ENCODE measurements at places on chromosomes 12 and 14.
A peak's percentile ranks its signal among the peaks of the same experiment; 100 is the strongest.

- no peak for DNase-seq
These were observed 36.5 kb downstream of the YEATS4 start for GRCh38 chr12:69396041-69396440.

DNA sequence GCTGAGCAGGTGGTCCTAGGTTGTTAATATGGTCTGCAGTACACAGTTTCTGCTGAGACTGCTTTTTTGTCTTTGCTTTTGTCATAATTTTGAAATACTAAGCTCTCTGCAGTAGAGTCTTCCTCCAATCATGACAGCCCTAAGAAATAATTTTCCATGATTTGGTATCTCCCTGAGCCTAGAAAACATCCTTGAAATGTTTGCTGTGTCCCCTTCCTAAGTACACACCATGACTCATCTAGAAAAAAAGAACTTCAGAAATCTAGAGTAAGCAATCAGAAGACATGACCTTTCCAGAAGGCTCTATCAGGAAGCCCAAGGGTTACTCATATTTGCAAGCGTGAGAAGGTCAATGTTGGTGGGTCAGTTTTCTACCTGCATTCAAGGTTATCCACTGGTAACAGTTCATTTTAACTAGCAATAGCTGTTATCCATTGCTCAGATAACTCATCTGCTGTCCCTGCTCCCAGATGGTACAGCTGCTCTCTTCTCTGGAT, 16.4 kb downstream of the DAD1 start:
- no peak for DNase-seq

GRCh38 chr14:91866061-91866460, 1.3 kb downstream of the TC2N start:
- no peak for DNase-seq

- DNase-seq: no peak
These were observed 70.5 kb upstream of the FRMD6 start for GRCh38 chr14:51581017-51581881.

DNA sequence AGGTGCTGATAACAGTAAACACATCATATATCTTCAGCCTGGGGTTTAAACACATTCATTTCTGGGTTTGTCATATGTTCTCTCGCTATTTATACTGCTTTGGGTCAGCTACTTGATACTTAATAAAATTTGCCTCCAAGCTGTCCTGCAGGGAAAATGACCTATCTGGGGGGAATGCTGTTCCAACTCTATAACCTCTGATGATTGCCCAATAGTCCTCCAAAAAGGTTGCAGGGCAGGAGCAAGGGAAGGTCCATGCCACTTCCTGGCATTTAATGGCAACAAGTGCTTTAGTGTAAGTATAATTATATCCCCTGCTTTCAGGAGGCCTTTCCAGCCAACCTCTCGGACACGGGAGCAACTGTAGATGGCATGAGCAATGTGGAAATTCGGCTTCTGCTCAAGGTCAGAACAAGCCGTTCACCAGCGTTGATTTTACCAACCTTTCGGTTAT, 198.0 kb upstream of the EEA1 start:
- DNase-seq: no peak

DNA sequence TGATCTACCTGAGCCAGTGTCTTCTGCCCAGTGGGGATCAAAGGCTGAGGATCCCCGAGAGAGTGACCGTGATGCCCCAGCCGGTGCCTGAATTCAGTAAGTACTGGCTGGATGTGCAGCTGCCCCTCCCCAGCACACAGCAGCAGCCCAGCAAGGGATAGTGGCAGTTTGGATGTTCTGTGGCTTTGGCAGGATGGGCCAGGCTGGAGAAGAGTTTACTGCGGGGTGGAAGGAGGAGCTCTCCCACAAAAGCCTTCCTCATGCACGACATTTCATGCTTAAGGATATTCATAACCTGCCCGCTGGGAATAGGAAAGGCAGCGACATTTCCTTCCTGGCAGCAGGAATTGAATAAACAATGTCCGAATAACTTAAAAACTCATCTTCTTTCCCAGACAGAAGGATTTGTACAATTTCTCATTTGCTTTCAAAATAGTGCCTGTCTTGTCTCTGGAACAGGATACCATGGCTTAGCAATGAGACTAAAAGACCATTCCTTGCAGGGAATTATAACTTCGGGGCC, 135.6 kb upstream of the PRMT8 start:
- no peak for DNase-seq

- DNase-seq: no peak
These were observed 77.8 kb upstream of the CPNE8 start for GRCh38 chr12:38983117-38983571.

DNA sequence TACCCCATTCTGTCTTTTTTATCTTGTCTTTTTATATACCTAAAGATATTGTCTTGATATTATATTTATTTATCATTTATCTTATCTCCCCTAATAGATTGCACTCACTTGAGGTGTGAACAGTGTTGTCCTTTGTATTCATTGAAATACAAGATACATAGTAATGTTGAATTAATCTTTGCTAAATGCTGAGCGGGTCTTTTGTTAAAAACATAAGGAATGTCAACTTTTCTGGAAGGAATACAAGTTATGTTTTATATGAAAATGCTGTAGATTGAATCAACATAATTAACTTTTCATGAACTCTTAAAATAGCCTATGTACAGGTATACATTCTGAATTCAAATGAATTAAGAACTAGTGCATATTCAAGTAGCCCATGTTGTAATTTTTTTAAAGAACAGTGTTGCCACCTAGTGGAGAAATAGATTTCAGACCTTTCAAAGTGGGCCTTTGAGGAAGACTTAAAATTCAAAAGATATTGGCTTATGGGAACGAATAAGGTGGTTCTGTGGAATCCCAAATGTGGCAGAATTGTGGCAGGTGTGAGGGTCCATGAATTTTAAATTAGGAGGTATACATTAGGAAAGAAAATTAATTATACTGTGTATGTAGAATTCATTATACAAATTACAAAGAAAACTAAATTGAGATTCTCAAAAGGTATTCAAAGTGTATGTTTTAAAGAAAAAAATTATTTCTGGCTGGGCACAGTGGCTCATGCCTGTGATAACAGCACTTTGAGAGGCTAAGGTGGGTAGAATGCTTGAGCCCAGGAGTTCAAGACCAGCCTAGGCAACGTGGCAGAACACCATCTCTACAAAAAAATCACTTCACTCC, 19.1 kb downstream of the BBOF1 start:
- DNase-seq: no peak

- DNase-seq: peak; percentile 15
These were observed 1.9 kb upstream of the PIWIL1 start for GRCh38 chr12:130335517-130336392.

GRCh38 chr12:120640861-120641833, 721 bp downstream of the CABP1 start:
- DNase-seq: no peak

DNA sequence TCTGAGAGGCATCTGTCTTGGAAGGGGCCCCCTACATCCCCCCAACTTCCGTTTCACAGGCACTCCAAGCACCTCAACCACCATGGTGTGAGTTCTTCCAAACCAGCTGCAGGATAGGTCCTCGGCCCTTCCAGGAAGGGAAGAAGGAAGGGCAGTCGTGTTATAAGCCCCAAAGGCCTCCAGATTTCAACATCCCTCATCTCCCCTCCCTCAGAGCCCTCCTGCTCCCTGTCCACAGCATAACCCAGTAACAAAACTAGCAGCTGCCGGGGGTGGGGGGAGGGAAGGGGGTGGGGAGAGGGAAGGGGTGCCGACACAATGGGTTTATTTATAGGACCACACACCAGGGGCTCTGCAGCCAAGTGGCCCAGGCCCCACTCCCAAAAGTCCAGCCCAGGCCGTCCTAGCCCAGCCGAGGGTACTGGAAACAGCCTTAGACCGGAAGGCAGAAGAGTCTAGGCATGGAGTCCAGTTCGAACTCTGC, 18.3 kb downstream of the NCKAP5L start:
- no peak for DNase-seq

DNA sequence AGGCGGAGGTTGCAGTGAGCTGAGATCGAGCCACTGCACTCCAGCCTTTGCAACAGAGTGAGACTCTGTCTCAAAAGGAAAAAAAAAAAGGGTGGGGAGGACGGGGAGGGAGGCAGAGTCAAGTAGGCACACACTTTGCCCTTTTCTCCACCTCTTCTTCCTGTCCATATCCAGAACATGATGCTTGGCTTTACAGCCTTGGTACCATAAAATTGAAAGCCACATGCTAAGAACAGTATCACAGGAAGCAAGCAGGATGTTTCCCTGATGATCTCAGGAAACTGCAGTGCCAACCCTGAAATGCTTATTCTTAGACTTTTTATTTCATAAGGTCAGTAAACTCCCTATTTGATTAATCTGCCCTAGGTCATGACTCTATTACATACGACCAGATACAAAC, 32.5 kb upstream of the YAF2 start:
- no peak for DNase-seq

GRCh38 chr12:59723520-59723919, 127.7 kb downstream of the SLC16A7 start:
- DNase-seq: no peak

- no peak for DNase-seq
These were observed 3.3 kb upstream of the KRT79 start for GRCh38 chr12:52837413-52837741.

DNA sequence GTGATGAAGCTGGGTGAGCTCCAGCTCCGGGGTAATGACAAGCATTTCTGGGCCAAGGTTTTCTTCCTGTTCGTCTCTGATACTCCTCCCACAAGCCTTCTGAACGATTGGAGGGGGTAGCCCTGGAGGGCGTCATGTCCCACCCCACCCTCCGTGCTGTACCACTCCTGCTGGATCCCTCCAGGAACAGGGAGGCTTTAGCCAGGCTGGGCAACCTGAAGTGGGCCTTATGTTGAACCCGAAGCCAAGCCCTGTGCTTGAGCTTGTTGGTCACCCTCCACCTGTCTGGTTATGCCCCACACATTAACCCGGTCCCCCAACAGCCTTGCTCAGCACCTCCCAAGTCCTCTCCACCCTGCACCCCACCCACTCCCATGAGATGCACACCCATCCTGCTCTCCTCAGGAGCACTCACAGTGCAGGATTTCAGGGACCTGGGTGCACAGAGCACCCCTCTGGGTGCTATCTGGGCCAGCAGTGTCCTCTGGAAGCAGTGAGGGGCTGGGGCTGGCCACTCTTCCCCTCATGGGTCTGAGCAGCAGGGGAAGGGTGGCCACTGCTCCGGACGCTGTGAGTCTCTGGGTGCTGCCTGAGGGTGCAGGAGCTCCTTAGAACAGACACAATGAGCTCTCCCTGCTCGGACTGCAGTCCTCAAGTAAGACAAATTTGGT, 6.8 kb upstream of the KRT83 start:
- no peak for DNase-seq

DNA sequence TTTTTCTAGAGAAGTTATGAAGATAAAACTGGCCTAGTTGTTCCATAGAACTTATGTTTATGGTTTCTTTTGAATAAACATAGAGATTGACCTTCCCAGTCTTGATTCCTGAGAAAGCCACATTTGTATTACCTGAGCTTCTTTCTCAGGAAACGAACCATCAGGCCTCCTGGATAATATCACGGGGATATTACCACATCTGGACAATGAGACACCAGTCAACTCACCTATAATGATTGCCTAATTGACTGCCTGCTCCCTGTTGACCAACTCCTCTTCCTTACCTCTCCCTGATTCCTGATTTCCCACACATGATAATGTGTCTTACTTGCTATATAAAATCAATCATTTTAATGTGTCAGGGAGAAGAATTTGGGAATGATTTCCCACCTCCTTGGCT, 822.7 kb downstream of the LRFN5 start:
- DNase-seq: no peak

- no peak for DNase-seq
These were observed 157.3 kb downstream of the BTG1 start for GRCh38 chr12:91988086-91988923.

DNA sequence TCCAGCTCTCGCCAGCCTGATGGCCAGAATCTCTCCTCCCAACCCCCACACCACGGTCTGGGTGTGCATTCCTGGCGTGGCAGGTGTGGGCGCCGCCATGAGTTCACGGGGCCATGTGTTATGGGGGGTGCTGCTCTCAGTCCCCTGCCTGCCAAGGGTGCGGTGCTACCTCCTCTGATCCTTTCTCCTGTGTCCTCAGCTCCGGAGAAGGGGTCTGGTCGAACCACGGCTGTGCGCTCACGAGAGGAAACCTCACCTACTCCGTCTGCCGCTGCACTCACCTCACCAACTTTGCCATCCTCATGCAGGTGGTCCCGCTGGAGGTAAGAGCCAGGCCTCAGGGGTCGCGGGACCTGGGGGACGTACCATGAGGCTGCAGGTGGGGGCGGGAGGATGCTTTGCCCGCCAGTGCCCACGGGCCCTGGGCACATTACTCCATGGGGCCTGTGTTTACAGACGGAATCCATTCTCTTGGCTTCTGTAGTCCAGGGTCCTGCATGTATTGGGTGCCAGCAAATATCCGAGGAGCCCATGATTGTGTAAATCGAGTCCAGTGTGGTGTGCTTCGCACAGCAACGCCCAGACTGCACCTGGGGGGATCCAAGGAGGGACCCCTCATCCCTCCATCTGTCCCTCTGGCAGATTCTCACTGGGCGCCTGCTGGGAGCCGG, 130.8 kb downstream of the ADGRD1 start:
- no peak for DNase-seq

All from epithelial cell of proximal tubule (primary cell).